BJ (cell line): ENCODE measurements at places on chromosomes 11 and 22.

DNA sequence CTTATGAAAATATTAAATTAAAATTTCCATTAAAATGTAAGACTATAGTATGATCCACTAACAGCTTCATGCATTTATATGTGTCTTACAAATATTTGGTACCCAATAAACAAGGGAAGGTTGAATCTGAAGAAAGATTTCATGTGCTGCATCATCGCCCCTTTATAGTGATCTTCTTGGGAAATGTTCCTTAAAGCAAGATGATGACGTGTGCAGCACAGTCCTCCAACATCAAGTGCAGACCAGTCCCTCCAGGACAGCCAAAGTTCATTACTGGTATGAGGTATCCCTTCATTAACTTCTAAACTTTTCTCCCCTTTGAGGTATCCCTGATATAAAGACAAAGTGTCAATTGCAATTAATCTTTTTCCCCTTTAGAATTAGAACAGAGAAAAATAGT, 567.0 kb downstream of the METTL15 start:
- no peak for DNase-seq

DNA sequence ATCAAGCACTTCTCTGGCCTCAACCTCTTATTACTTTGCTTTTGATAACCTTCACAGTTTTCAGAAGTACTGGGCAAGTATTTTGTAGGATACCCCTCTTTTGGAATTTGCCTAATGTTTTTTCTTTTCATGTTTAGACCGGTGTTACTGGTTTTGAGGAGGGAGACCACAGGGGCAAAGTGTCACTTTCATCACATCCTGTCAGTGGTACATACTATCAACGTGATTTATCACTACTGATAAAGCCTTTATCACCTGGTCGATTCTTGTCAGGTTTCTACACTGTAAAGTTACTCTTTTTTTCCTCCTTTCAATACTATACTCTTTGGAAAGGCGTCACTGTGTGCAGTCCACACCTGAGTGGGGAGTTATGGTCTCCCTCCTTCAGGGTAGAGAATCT, 26.7 kb downstream of the QSER1 start:
- no peak for DNase-seq

GRCh38 chr11:18594999-18595749, 4.4 kb upstream of the MISFA start:
- peak; percentile 67 for DNase-seq

- DNase-seq = no peak
These were observed 16.6 kb downstream of the POLA2 start for GRCh38 chr11:65278356-65278755.

DNA sequence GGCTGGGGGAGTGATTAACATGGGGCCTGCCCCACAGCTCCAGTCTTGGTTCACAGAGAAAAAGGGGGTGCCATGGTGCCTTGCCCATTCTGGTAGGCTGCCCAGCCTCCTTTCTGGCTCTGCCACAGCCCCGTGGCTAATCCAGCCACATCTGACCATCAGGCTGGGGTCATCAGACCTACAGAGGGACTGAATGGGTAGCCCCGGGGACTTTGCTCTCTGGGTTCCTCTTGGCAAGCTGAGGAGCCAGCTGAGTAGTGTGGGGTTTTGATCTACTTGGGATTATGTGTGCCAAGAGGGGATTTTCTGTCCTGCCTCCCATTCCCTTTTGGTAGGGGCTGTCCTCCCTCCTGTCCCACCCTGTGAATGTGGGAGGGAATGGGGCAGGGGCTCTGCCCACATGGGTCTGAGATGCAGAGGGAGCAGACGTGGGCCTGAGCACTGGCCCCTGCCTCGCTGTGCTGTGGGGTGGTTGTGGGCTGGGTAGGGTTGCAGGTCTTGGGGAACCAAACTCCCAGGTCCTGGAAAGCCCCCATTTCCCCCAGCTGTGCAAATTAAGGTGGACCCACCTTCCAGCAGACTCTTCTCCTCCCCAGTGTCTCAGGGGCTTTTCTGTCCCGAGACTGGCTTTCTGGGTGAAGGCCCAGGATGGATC, 32.0 kb downstream of the CD82 start:
- no peak for DNase-seq

- DNase-seq = no peak
These were observed 87.2 kb downstream of the MYO18B start for GRCh38 chr22:25829237-25829636.

DNA sequence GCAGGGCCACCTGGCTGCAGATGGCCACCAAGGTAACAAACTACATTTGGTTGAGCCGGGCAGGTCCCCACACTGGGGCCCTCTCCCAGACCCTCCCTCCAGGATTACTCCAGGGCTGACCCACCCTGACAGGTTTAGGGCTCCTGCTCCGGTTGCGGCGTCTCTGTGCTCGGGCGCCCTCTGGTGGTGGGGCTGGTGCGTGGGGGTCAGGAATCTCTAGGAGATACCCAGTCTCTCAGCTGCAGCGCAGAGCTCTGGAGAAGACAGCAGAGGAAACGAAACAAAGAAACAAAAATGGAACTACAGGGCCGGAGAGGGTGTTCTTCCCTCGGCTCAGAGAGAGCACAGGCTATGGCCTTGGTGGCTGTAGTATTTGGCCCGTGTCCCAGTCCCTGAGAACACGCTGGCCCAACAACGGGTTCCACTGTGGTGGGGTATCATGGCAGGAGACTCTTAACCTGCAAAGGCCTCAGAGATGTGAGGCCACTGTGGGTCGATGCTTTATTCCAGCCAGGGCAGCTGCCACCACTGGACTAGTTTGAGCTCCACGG, 2.4 kb downstream of the C11orf96 start:
- DNase-seq = no peak

DNA sequence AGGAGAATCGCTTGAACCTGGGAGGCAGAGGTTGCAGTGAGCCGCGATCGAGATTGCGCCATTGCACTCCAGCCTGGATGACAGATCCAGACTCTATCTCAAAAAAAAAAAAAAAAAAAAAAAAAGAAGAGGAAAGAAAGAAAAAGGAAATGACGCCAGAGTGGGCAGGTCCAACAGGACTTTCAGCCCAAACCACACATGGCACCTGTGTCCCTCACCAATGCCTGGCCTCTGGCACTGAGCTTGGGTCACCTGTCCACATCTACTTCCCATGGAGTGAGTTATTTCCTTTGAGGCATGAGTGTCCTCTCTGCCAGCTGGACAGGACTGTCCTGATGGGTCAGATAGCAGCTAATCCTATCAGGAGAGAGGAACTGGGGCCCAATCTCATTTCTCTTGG, 15.2 kb upstream of the GCAT start:
- no peak for DNase-seq

DNA sequence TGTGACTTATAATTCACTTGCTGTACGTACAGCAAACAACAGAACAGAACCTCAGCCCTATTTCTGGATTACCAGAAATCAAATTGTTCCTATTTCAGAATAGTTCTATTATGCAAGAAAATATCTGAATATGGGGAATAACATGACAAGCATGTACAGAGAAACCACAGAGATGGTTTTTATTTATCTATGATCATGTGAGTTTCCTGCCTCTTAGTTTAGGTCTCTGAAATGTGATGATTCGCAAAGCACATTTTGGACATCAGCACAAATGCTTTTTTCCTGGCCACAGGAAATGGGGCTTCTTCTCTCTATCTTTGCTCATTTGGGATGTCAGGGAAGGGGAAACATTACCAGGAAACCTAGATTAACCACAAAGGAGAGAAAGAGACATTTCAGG, 266.7 kb upstream of the CTSC start:
- peak; percentile 41 for DNase-seq

GRCh38 chr11:133070021-133070713, 462.1 kb downstream of the OPCML start:
- no peak for DNase-seq

DNA sequence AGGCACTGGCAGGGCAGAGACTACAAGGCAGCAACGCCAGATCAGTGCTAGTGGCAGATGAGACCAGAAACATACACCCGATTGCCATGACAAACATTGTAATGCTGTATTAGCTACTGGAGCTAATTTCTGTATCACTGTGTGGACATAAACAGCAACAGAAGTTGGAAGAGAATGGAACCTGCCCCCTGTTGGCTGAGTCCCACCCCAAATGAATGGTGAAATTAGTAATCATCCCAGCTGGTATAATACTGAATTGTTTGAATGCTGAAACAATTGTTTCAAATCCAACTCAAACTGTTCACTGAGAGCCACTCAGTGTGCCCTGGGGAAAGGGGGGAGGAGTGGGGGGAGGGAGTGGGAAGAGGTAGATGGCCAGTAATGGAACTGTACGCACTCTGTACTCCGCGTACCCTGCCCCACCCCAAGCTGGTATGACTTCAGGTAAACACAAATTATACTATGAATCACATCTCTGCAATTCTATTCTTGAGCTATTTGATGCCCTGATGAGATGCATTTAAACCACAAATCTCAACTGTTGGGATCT, 11.2 kb upstream of the BIRC3 start:
- DNase-seq = no peak

DNA sequence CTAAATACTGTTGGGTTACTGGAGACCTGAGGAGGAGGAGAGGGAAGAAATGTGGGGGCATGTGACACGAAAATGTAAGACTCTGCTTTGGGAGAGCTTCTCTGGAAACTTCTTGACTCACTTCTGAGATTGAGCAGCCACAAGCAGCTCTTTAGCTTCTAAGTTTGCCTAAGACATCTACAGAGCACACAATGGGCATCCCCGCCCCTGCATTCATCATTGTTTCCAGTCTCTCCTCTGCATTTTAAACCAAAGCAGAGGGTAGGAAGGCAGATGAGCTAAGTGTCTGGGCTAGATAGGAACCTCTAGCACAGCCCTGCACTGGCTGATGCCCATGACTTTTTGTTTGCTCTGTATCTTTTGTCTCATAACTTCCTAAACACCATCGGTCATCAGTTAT, 2.1 kb upstream of the OR52D1 start:
- no peak for DNase-seq

GRCh38 chr11:9470765-9471164, 10.0 kb downstream of the ZNF143 start:
- DNase-seq = no peak

- no peak for DNase-seq
These were observed 51.8 kb downstream of the BTG4 start for GRCh38 chr11:111460340-111460739.

GRCh38 chr11:13667245-13667644, 1.2 kb upstream of the FAR1 start:
- peak; percentile 10 for DNase-seq

DNA sequence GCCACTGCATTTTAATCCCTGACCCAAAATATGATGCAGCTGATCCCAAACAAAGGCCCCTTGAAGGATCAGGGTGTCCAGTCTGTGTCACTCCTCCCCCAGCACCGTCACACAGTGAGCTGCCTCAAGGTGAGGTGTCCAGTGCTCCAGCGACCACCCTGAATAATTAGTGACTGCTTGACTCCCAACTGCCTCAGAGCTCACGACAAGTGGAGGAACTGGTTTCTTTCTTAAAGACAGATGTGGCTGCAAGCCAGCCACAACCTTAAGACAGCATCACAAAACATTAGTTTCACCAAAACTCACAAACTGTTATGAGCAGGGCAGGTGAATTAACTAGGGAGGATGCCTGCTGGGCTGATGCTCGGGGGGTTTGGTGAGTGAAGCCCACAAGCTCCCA, 74.6 kb downstream of the PIWIL3 start:
- DNase-seq = no peak

- peak; percentile 93 for DNase-seq
These were observed 56.5 kb downstream of the PDHX start for GRCh38 chr11:34972892-34973291.

GRCh38 chr11:81687057-81687456, 1046.6 kb downstream of the FAM181B start:
- DNase-seq = no peak

GRCh38 chr22:43996170-43996980, 27.7 kb upstream of the PARVB start:
- no peak for DNase-seq

GRCh38 chr11:118912742-118913410, 12.8 kb downstream of the BCL9L start:
- DNase-seq = no peak

GRCh38 chr11:48064306-48064705, 83.9 kb downstream of the PTPRJ start:
- peak; percentile 46 for DNase-seq

- DNase-seq = no peak
These were observed 69.8 kb upstream of the MTMR2 start for GRCh38 chr11:95993438-95994298.

- DNase-seq = no peak
These were observed 30.1 kb upstream of the TNRC6B start for GRCh38 chr22:40147388-40148176.

DNA sequence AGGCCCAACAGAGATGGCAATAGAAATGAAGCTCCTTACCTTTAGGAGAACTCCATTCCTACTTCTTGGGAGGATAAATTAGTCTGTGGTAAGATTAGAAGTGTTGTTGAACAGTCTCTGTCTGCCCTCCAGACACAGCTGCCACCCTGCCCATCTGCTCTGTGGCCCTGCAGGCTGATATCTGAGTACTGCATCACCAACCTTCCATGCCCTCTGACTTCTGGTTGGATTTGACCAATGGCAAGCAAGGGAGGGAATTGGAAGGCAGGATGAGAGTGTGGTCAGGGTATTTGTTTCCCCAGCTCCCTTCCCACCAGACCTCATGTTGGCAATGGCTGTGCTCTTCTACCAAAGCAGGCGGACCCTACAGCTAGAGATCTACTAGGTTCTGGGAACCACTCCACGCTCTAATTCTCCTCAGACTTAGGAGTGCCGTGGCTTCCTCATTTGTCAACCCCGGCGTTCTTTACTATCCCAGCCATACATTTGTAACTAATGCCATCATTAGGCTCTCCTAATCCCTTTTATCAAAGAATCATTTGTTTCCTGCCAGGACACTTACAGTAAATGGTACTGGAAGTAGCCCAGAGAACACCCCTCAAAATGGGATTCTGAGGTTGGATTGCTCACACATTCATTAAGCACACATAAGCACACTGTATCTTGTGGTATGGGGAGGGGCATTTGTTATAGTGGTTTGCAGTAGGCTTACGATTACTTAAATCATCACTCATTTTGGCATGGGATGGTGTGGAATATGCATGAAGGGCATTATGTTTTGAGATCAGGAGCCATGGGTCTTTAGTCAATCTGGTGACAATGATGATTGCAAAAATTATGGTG, 35.4 kb upstream of the CD44 start:
- DNase-seq = no peak

GRCh38 chr11:18778468-18778867, 13.1 kb downstream of the PTPN5 start:
- no peak for DNase-seq

DNA sequence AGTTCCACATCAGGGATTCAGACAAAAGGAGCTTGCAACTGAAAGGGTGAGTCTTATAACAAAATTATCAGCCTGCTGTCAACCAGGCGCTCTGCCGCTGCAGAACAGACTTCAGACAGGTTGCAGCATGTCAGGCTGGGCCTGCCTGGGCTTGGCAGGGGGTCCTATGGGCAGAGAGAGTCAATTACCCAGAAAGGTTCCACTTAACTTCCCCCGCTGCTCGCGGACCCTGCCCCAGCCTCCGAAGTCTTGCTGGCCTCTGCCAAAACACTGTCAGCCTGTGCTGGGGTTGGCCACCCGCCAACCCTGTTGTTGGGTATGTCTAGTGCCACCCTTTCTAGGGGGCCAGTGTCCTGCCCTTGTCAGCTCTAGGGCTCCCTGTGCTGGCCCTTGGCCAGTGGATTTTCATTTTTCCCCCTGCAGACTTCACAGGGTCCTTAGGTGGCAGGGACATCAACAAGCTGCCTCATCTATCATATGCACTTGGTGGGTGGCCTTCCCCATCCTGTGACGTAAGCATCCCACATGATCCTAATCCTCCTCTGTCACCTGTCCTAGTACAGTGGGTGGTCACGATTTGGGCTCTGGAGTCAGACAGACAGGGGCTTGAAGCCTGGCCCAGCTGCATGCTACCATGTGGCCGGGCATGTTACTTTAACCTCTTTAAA, 166.5 kb upstream of the CADM1 start:
- DNase-seq = no peak
